Fibroblast of lung (primary cell): ENCODE measurements at places on chromosomes 3 and 15. TPM values are rescaled to one million over a fixed set of nuclear protein-coding genes. Genes with fewer than 3 reads are reported as not detected.

Gene ARGFX
- total RNA-seq: not detected in 2 replicates

Gene CORO2B
- total RNA-seq: 15.7 and 25.3 TPM in 2 replicates

Gene LNP1
- total RNA-seq: 3.1 and 4.1 TPM in 2 replicates

Gene C3orf49
- not detected in 2 replicates for total RNA-seq

Gene LRRC15
- total RNA-seq: 1.3 and 2.3 TPM in 2 replicates

Gene STRA6
- total RNA-seq: 0.17 TPM in 1 of 2 replicates, not detected in the other

Gene CCR2
- total RNA-seq: under 0.01 TPM in 1 of 2 replicates, not detected in the other

Gene RBP2
- total RNA-seq: not detected in 2 replicates

Gene CDC25A
- 1.0 and 1.3 TPM in 2 replicates for total RNA-seq

Gene ARHGAP31
- 3.3 and 3.5 TPM in 2 replicates for total RNA-seq

Gene EAF2
- 2.1 and 2.8 TPM in 2 replicates for total RNA-seq

Gene SCG5
- total RNA-seq: 39.8 and 46.2 TPM in 2 replicates

Gene BFSP2
- not detected in 2 replicates for total RNA-seq

Gene USP13
- total RNA-seq: 8.7 and 11.7 TPM in 2 replicates

Gene SLC12A8
- total RNA-seq: 9.8 and 19.5 TPM in 2 replicates

Gene IGF2BP2
- 26.2 and 46.1 TPM in 2 replicates for total RNA-seq

Gene EFCC1
- not detected in 2 replicates for total RNA-seq

Gene TGM4
- not detected in 2 replicates for total RNA-seq

Gene ZNF619
- total RNA-seq: 8.7 and 9.6 TPM in 2 replicates
